ENCODE measurements at places on chromosomes 13 and 19.

DNA sequence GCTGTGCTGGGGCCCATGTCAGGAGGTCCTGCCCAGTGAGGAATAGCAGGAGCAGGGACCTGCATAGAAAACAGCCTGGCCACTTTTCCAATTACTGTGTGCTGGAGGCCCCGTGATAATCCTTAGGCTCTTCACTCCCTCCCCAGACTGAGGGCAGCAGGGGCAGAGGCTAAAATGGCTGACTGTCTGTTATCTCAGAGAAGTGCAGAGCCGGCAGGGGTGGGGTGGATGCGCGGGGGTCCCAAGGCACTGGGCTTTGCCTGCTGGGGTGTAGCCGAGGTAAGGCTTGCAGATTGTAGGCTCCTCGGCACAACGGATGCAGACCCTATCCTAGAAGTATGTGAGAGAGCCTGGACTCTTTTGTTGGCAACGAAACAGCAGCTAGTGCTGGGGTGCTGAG lies 1064.1 kb downstream of the OLFM4 start:
- DNase-seq, result no peak

DNA sequence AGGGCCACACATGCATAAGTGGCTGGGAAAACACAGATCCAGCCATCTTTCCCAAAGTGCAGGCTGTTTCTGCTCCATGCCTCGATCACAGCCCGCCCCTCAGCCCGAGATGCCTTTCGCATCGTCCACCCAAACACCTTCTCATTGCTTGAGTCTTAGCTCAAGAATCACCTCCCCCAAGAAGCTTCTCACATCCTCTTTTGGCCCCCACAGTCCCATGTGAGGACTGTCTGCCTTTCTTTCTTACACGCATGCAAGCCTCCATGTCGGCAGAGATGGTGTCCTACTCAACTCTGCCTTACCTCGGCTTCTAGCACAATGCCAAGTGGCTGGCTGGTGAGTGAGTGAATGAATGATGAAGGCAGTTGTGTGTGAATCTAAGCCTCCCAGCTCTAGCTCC lies 18.1 kb upstream of the GSX1 start:
- no peak for DNase-seq

DNA sequence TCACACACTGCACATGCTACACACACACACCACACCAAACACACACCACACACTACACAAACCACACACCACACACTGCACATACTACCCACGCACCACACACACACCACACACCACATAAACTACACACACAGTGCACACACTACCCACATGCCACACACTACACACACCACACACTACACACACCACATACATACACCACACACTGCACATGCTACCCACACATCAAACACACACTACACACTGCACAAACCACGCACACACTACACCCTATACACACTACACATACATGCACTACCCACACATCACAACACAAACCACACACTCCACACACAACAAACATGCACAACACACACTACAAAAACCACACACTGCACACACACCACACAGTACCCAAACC lies 6.0 kb downstream of the MAG start:
- no peak for DNase-seq

DNA sequence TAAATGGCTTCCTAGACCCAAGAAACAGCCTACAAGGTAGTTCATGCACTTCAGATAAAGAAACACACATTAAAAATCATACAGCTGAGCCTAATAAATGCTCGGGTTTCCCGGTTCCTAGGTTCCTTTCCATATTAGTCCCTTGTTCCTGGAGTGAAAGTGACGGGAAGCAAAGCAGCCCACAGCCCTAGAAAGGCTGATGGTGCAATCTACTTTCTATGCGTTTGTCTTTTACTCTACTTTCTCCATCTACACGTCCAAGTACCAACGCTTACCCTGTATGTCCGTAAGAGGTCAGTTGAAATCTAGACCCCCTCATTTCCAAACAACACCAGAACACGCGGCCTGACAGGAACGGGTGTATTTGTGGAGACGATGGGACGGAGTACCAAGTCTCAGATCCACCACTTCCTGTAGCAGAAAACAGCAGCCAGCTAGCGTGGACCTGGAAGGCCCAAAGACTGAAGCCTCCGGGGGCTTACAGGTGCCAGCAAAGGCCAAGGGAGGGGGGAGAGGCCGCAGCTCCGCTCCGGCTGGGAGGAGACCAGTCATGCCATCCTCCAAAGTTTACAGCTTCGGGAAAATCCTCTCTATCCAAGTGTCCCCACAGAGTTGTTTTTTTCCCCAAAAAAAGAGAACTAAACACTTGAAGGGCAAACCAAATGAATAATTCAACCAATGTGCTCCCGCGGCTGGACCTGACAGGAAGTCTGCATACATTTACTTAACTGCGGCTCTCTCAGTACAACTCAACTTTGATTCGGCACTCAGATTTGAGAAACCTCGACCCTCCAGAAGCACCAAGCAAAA lies 34.1 kb downstream of the STK24 start:
- no peak for DNase-seq

GRCh38 chr13:90680826-90681225 lies 666.7 kb upstream of the MIR17HG start:
- no peak for DNase-seq

DNA sequence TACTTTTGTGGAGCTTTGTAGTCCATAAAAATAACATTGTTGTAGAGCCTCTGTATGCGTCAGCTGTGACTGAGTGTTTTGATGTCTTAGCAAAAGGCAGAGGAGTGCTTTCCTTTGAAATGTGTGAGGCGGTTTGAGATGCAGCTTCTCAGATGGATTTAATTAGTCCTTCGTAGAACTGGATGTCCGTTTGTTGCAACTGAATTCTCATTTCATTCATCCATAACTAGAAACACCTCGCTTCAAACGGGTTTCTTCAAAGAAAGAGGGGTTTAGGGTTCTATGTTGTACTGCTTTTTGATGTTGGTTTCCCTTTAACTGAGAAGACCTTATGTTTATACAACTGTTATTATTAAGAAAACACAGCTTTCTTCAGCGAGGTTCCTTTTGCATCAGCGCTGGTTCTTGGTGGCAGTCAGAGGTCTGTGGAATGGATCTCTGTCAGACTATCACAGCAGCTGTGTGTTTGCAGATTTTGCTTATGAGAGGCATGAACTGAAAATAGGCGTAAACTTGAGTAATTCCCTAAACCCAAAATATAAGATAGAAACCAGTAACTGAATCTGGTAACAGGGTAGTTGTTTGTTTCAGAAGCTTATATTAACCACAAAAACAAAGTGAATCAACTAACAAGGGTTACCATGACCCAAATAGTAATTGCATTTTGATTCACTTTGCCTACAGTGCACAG lies 194.4 kb downstream of the GGACT start:
- no peak for DNase-seq

GRCh38 chr13:50677687-50678463 lies 165.6 kb downstream of the DLEU7 start:
- DNase-seq, result no peak

DNA sequence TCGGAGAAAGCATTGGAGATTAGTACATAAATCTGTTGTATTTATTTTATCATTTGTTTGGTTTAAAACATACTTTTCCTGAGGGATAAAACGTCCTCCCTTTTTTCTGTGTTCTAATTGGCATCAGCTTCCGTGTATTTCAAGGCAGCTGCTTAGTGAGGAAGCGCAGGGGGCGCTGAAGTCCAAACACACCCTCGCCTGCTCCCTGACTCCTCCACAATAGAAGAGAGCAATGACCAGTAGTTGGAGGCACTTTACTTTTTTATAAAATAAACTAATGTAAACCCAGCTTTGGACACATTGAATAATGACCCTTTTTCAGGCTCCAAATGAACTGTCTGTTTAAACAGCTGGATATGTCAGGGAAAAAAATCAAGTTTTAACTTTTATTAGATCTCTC lies 79.9 kb downstream of the RNASEH2B start:
- no peak for DNase-seq

DNA sequence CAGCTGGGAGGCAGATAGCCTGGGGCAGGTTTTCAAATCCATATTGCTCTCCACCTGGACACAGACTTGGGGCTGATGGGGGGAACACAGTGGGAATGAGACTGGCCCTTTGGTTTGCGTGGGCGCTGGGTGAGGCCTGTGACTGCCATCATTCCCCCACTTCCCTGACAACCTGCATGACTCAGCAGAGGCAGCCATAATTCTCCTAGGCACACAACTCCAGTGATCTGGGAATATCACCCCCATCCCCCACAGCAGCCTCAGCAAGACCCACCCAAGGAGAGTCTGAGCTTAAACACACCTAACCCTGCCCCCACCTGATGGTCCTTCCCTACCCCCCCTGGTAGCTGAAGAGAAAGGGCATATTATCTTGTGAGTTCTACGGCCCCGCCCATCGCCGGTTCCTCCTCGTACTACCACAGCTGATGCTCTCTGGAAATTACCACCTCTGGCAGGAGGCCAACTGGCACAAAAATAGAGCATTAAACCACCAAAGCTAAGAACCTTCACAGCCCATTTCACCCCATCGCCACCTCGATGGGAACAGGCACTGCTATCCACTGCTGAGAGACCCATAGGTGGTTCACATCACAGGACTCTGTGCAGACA lies 71.0 kb downstream of the RNF17 start:
- DNase-seq, result no peak
